ENCODE measurements at places on chromosomes 2 and 18.

DNA sequence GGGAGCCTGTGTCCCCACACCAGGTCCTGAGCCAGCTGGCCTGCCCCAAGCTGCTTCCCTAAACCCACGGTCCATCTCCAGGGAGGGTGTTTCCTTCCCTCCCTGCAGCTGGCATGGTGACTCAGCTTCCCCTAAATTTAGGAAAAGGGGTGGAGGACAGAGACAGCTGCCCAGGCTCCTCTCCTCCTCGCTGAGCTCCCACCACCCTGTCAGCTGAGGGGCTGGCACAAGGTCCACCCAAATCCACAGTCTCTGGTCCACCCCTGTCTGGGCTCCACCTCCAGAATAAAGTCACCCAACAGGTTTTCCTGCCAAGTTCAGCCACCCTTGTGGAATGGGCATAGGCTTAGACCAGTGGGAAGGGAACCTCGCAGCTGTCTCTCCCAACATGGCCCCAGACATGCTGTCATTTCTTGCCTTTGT is 156.5 kb downstream of the TNS1 start:
- no peak for DNase-seq

DNA sequence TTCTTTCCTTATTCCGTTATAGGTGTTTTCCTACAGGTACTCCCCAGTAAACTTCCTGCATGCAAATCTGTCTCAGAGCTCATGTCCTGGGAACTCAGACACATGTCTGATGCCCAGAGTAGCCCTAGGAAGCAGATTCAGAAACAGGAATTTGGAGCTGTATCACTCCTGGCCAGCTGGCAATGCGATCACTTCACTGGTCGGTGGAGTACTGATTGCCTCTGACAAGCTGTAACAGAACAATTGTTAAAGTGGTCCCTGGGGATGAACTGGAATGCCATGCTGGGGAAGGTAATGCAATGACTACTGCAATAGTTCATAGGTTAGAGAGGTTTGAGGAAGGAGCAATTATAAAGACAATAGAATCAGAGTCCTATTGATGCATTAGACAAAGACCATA is 131.6 kb upstream of the DOCK10 start:
- peak; percentile 66 for DNase-seq

DNA sequence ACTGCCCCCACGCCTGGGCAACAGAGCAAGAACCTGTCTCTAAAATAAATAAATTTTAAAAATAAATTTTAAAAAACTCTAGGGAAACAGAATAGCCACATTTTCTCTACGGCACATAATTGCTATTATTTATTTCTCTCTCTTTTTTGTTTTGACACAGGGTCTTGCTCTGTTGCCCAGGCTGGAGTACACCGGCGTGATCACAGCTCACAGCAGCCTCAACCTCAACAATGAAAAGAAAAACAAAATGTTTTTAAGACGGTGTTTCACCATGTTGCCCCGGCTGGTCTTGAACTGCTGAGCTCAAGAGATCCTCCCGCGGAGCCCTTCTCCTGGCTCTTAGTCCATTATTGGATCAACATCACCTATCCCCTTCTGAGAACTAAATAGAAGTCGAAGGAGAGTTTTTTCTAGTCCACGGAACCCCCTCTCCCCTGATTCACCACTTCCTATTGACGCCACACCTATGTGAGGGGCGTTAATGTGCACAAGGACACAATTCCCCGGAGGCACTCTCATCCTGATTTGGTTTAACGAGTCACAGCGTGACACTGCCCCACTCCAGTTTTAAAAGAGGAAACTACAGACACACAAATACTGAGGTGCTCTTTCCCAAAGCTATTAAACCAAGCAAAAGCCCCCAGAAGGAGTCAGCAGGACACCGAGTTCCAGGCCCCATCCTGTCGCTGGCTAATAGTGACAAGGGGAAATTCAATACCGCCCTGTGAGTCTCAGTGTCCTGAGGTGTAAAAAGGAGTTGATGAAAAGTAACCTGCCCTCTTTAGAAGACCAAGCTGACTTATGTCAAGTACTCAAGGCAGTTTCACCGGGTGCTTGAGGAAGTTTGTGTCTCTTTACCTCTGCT is 1.1 kb downstream of the NPC1 start:
- DNase-seq, result no peak

DNA sequence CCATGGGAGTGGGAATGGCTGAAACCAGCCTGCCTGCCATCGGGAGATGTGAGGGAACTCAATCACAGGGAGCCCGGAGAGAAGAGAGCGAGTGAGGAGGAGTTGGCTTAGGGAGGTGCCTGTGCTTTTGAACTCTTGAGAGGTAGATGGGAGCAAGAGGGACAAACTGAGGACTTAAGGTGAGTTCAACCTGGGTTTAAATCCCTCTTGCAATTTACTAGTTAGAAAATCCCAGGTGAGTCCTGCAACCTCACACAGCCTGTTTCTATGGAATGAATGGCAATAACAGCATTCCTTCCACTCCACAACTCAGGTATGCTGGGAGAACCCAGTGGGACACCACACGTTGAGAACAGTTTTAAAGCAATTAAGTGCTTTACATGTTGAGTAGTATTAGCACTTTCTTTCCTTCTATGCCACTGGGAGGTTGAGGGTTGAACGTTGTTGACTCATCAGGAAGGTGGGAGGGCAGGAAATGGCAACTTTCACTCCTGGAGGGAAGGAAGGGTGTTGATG is 57.3 kb downstream of the VIT start:
- no peak for DNase-seq
